Hypothalamus (tissue), 51 donors: ENCODE measurements at places on chromosomes 11 and 22.
A peak's percentile ranks its signal among the peaks of the same experiment; 100 is the strongest.

- no peak for DNase-seq
These were observed 54.6 kb downstream of the MN1 start for GRCh38 chr22:27746918-27747317.

DNA sequence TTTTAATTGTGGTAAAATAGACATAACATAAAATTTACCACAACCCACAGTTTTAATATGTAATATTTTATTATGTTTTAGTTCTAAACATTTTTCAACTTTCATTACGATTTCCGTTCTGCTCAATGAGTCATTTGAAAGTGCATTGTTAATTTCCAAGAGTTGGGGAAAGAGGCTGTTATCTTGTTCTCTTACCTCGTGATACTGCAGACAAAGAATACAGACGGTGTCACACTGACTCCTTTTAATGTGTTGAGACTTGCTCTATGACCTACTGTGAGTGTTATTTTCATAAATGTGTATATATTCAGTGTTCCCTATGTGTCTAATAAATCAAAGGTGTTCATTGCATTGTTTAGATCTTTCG, 10.8 kb upstream of the RAC2 start:
- DNase-seq = no peak

GRCh38 chr11:5224538-5225479, 2.1 kb downstream of the HBB start:
- no peak for DNase-seq

DNA sequence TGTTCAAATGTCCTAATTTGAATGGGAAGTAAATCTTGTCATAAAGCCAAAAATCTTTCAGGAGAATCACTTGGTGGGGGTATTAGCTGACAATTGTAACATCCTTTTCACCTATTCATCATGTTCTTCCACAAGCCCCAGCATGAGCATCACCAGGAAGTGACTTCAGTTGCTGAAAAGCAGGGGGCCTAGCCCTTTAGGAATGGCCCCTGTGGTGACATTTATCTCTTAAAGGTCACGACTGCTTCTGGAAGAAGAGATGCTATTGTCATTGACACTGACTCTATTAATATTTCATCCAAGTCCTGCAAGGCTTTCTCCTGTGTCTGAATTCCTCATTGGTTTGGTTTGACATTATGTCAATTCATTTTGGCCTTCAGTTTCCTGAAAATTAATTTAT, 92.6 kb downstream of the OR5AK2 start:
- DNase-seq = no peak

DNA sequence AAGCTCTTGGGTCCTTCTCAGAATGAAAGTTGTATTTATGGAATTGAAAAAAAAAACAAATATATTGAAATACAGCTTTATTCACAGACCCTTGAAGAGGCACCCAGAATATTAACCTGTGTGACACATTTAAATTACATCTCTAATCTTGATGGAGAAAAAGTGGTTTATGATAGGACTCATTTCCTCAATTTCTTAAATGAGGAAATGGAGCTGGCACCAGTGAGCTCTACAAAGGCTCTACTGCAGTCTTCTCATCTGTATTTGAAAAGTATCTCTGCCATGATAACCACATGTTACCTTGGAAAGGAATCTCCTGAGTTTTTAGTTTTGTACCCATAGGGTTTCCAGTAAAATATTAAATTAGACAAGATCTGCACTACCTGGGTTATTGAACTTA, 186.5 kb downstream of the HIPK3 start:
- DNase-seq = no peak

- no peak for DNase-seq
These were observed 900.3 kb downstream of the OPCML start for GRCh38 chr11:132631989-132632388.

DNA sequence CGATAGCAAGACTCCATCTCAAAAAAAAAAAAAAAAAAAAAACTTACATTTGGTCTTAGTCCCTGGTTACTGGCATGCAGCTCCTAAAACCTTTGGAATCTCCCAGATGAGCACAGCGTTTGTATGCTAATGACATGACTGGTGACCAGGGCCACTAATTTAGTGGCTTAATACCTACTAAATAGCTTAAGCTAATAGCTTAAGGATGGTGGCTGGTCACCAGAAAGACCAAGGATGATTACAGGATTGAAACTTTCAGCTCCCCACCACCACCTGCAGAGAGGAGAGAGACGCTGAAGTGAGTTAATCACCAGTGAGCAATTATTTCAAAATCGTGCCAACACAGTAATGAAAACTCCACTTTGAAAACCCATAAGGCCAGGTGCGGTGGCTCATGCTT, 37.1 kb downstream of the DENND5A start:
- no peak for DNase-seq

- DNase-seq = no peak
These were observed 75.6 kb downstream of the SNX19 start for GRCh38 chr11:130840679-130841078.

GRCh38 chr22:35835267-35835997, 117.8 kb downstream of the APOL5 start:
- no peak for DNase-seq

GRCh38 chr11:133347988-133348387, 184.3 kb downstream of the OPCML start:
- no peak for DNase-seq

GRCh38 chr22:50015451-50016307, 3.1 kb upstream of the IL17REL start:
- no peak for DNase-seq

GRCh38 chr11:33670250-33671011, 30.2 kb downstream of the C11orf91 start:
- DNase-seq = no peak

DNA sequence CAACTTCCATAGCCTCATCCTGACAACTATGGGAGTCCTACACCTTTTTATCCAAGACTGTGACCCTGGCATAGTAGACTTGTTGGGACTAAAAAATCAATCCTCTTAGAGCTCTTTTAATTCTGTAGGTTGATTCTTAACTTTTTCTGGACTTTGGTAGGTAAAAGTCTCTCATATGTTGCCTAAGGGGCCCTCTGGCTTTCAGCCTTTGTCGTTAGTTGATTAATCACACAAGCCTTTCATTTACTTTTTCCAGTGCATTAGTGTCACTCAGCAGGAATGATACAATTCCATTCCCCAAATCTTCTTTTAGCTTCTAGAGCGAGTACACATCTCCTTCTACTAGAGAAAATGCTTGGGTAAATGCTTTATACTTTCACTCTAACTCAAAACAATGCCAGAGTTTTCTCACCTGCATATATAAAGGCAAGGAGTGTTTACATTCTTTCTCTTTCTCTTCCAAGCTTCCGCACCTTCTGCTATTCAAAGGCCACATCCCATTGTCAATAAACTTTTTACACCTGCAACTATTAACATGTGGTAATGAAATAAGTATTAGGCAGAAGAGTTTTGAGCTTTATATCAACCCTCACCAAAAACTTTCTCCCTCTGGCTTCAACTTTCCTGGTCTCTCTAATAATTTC, 516.6 kb downstream of the FAM181B start:
- no peak for DNase-seq

DNA sequence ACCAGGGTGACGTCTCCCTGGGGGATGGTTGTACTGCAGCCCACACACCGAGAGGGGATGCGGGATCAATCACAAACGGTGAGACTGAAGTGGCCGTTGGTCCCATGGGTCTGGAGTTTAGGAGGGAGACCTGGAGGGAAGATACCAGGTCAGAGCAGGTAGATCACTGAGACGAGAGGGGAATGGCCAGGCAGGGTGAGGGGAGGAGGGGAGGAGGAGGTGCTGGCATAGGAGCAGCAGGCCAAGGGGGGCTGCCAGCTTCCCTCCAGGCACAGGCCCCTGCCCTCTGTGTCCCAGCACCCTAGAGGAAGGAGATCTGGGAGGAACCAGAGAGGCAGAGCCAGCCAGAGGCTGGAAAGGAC, 7.0 kb downstream of the MAPK8IP2 start:
- no peak for DNase-seq

DNA sequence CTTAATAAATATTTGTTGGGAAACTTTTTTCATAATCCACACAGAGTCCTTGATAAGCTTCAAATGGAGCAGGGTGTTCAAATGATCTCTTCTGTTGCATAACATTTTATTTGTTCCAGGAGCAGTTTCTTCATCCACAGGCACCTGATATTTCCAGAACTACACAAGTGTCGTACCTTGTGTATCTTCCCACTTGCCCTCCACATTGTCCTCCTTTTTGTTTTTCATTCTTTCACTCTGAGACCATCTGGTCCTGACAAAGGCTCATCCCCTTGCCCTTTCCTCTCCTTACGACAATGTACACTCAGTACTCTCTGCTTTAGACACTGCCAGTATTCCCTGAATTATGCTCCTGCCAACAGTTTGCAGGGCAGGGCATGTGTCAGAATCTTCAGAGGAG, 5.2 kb upstream of the AMOTL1 start:
- DNase-seq = no peak

GRCh38 chr11:102704841-102705240, 728 bp downstream of the MMP27 start:
- DNase-seq = no peak

DNA sequence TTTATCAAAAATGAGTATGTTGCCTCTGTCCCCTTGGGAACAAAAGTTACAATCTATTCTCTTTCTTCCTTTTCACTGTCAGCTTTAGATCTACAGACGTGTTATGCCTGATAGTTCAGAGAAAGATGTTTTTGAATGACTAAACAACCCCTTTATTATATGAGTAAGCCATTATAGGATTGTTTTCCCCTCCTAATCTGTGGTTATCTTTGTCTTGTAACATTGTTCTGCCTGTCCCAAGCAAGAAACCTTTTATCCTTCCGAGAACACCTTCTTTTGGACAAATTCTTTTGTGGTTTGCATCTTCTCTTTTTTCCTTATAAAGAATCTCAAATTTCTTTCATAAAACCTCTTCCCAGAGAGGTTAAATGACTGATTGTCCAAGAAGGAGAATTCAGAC, 208.4 kb downstream of the DDX10 start:
- no peak for DNase-seq

GRCh38 chr11:10450462-10451425, 4.3 kb upstream of the AMPD3 start:
- peak; percentile 53 for DNase-seq

- no peak for DNase-seq
These were observed 138.5 kb upstream of the NCAM1 start for GRCh38 chr11:112822478-112823274.

GRCh38 chr11:65224930-65225278, 36.9 kb upstream of the POLA2 start:
- DNase-seq = no peak

DNA sequence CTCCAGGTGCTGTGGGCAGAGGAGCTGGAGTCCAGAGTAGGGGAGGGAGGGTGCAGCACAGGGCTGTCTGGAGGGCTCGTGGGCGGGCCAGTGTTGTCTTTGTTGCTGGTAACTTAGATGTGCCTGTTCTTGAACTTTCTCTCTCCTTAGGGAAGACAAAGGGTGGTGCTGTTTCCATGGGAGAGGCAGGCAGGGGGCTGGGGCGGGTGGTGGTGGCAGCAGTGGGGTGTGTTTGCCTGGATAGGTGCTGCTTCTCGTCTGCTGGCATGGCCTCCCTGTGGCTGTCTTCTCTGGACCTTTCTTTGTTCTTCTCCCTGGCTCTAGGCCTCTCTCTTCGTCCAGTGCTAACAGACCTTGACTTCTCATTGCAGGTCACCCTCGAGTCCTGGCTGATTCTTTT, 8.5 kb downstream of the SIDT2 start:
- DNase-seq = no peak

DNA sequence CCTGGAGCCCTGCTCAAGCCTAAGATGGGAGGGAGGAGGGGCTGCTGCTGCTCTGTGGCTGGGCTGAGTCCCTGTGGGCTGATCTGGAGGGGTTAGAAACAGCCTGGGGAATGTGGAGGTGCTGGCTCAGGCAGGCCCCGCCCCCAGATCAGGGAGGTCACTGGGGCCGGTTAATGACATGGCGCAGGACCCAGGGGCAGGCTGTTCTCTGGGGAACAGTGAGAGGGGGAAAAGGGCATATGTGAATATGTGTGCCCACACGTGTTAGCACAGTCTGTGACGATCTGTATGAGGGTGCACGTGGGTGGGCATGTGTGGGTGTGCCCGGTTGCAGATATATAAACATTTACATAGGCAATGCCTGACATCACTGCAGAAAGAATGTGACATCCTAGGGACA, 143.5 kb downstream of the MIAT start:
- no peak for DNase-seq

DNA sequence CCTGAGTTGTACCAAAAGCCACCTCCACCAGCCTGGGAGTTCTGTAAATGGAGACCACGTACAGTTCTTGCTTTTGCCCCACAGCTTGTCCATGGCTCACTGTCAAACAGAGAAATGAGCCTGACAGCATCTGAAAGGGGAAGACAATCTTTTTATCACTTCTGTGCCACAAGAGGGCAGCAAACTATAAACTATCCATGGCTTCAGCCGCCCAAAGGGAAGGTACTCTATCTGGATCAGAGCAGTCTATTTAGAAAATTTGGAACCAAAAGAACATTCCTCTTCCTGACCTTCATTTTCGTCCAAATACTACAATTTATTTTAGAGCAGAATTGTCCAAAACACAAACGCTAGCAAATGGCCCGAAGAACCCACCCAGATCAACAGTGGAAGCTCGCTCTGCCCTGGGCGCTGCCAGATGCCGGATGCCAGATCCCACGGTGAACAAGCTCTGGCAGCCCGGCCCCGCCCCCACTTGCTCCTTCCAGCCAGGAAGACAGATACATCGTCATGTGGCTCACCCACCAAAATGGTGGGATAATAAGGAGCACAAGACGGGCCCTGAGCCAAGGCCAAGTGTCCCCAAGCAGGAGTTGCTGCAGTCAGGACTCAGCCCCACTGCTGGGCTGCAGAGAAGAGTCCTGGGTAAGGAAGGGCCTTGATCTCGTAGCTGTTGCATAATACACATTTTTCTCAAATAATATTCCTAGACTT, 23.9 kb upstream of the SCGB1A1 start:
- peak; percentile 39 for DNase-seq

- DNase-seq = no peak
These were observed 32.2 kb upstream of the LYVE1 start for GRCh38 chr11:10600570-10601248.

GRCh38 chr11:25769287-25769686, 562.6 kb upstream of the ANO3 start:
- no peak for DNase-seq

- no peak for DNase-seq
These were observed 472.6 kb downstream of the NELL1 start for GRCh38 chr11:21142007-21142406.

- no peak for DNase-seq
These were observed 10.7 kb downstream of the CARD10 start for GRCh38 chr22:37508431-37508992.

- no peak for DNase-seq
These were observed 1251.7 kb upstream of the RAG2 start for GRCh38 chr11:37849706-37850105.
